ENCODE measurements at places on chromosomes 11 and 22. TPM values are rescaled to one million over a fixed set of nuclear protein-coding genes. Genes with fewer than 3 reads are reported as not detected.

The KCNE3 gene
- total RNA-seq = 10.8 TPM

The OR8K5 gene
- not detected for total RNA-seq

The IGLL5 gene
- not detected for total RNA-seq

The CLCF1 gene
- total RNA-seq = 2.3 TPM

The FOSL1 gene
- total RNA-seq = 7.4 TPM

The OR51B4 gene
- total RNA-seq = 0.17 TPM

The ANO9 gene
- not detected for total RNA-seq

The CARD16 gene
- total RNA-seq = 102 TPM

The BAIAP2L2 gene
- 0.26 TPM for total RNA-seq

The VSTM5 gene
- total RNA-seq = 0.51 TPM

The MPPED1 gene
- total RNA-seq = not detected

The SLC22A6 gene
- not detected for total RNA-seq

The DDX25 gene
- not detected for total RNA-seq

The CCDC73 gene
- under 0.01 TPM for total RNA-seq

The ME3 gene
- total RNA-seq = 63.2 TPM

The GRAP2 gene
- total RNA-seq = not detected

The ARHGAP8 gene
- 0.17 TPM for total RNA-seq

The CABP2 gene
- total RNA-seq = not detected

The PRODH gene
- total RNA-seq = not detected
